AG04450 (cell line): ENCODE measurements at places on chromosomes 16 and 17.

DNA sequence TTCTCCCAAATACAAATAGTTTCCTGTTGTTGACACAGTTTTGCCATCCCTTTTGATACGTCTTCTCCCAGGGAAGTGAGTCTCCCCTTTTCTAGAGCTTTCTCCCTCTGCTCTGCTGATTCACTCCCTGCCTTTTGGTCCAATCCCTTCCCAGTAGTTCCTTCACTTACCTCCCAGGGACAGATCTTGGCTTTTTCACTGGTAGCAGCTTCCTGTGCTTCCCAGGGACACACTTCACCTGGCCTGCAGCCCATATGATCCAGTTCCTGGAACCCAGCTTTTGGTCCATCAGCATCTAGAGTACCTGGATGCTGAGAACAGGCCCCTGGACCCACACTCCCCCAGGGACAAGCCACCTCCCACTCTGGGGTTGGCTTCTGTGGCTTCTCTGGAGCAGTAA, 15.8 kb downstream of the GPR179 start:
- DNase-seq: no peak

GRCh38 chr16:8869212-8869987, 594 bp upstream of the CARHSP1 start:
- no peak for DNase-seq

GRCh38 chr17:42679492-42680330, 1.9 kb downstream of the CCR10 start:
- no peak for DNase-seq

DNA sequence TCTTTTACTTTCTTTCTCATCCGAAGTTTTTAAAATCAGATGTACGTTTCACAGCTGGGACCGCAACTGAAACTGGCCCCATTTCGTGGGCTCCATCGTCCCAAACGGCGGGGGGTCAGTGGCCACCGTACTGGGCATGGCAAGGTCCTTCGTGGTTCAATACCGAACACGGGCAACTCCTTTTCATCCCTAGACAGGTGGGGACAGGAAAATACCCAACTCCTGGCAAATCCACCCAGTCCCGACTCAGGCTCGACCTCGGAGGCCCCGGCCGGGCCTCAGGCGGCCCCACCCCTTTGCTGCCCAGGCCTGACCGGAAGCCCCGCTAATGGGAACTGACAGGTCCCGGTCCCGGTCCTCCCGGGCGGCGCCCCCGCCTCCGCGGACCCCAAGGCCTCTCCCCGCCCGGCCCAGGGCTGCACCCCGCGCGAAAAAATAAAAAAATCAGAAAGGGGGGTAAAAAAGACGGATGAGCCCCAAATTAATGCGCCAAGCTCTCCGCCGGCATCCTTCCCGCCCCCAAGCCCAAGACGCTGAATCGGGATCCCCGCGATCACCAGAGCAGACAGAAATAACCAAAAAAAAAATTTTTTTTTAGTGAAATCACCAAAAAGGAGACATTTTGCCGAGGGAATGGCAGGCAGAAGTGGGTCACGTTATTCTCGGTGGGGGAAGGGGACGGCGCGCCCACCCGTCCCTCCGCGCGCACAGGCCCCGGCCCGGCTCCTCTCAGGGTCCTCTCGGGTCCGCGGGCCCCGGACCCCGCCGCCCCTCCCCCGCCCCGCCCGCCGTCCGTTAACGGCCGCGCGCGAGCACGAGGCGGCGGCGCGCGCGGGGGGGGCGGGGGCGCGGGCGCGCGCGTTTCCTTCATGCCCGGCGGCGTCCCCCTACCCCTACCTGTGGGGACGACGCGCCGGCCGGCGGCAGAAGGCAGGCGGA, 562 bp downstream of the ZC3H7A start:
- DNase-seq: no peak

DNA sequence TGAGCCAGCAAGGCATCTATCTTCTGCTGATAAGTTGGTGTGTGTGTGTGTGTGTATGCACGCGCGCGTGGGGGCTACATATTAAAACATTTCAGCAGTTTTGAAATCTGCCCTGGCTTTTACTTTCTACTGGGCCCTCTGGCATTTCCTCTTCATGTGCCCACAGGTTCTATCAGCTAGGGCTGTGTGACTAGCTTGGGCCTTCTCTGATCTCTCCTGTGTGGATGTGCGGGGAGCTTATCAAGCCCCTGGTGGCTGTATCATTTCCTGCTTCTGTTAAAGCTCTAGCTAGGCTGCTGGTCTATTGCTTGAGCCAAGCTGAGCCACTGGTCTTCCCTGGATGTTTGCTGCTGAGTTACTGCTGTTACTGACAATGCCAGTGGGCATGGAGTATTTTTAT, 132.5 kb downstream of the AATF start:
- no peak for DNase-seq
